NCI-H1436 (cell line): ENCODE measurements at places on chromosomes 4 and X.
A peak's percentile ranks its signal among the peaks of the same experiment; 100 is the strongest.

DNA sequence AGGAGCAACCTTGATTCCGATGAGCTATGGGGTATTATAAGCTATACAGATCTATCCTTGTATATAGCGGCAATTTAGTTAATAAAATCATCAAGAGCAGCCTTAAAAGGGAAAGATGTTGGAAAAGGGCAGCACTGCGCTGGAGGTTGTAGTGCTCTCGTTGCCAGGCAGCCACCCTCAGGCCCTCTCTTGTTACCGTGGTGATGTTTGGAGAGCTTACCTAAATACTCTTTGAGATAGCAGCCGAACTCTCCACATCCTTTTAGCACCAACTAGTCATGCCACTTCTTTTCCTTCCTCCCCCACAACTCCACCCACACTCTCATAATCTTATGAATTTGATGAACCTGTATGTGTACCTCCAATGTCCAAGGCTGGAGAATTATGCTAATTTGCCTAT is 3.8 kb upstream of the RADX start:
- DNase-seq = peak; percentile 93

GRCh38 chr4:169906104-169906503 is 120.1 kb downstream of the MFAP3L start:
- no peak for DNase-seq

DNA sequence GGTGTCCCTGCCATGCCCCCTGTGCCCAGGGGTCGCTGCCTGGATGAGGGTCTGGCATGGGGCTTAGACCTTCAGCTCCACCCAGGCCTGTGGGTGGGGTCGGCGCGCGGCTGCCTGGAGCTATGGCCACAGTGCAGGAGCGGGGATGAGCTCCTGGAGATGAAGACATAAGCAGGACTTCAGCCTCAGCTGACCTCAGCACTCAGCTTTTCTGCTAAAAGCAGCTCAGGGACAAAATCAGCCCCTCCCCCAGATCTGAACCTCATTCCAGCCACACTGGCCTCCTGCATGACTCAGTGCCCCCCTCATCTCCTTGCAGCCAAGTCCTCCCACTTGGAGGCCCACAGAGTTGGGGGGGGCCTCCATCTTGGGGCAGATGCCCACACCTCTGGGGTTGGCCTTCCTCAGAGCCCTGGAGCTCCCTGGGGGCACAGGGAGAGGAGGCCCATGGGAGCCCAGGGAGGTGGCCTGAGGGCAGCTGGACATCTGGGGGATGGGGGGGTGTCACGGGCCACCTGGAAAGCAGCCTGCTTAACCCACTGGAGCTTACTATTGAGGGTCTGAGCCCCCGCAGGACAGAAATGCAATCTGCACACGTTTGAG is 19.4 kb upstream of the CPLX1 start:
- no peak for DNase-seq

DNA sequence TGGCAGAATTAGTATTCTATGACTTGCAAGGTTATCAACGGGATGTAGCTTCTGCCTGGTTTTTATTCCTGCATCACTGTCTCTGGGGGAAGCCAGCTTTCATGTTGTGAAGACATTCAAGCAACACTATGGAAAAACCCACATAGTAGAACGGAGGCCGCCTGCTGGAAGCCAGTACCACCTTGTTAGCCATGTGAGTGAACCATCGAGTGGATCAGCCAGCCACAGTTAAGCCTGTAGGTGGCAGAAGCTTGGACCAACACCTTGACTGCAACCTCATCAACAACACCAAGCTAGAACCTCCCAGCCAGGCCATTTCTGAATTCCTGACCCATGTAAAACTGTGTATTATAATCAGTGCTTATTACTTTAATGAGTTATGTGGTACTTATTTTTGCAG is 538.2 kb downstream of the KCNIP4 start:
- DNase-seq = no peak

DNA sequence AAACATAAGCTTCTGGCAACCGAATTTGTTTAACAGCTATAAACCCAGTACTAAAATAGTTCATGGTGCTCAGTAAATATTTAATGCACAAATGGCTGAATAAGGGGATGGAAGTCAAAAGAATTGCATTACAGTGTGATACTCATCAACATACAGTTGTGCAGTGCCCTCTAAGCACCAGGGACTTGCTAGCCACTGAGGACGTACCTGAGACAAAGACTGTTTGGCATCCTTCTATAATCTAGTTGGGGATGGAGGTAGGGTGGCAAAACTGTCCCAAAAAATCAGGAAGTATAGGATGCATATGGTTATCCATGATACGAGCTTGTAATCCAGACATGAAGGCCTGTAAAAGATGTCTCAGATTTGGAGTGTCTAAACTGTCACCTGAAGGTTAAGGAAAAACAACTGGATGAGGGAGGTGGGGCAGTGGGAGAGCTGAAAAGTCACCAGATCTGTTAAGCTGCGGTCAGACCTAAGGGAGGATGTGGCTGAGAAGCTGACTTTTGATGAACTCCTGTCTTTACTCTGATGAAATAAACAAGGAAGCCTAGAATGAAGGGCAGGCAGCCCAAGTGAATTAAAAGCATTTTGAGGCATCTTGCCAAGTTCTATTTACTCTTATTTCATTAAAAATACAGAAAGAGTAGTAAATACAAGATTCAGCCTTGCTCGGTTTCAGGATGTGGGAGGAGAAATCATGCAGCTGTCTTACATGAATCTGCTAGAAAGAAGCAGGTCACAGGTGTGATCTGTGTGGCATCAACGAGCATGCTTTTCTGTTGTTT is 12.0 kb upstream of the CD38 start:
- no peak for DNase-seq

GRCh38 chr4:38111717-38112116 is 151.5 kb downstream of the PTTG2 start:
- no peak for DNase-seq

GRCh38 chr4:56640621-56641493 is 40.2 kb downstream of the HOPX start:
- no peak for DNase-seq

DNA sequence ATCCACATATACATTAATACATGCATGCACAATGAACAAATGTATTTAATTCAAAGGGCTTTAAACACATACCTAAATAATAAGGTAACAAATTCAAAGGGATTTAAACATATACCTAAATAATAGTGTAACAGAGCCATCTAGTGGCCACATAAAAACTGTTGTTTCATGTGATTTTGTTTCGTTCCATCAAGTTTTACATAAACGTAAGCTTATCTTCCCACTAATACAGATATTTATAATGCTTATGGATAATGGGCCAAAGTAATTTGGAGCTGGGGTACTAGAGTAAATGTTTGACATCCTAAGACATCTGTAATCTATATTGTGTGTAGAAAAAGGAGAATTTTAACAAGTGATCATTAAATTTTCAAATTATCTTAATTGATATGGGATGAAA is 82.3 kb downstream of the PRSS12 start:
- peak; percentile 35 for DNase-seq

- DNase-seq = no peak
Observed at GRCh38 chr4:4829837-4830236, 29.6 kb upstream of the MSX1 start.

DNA sequence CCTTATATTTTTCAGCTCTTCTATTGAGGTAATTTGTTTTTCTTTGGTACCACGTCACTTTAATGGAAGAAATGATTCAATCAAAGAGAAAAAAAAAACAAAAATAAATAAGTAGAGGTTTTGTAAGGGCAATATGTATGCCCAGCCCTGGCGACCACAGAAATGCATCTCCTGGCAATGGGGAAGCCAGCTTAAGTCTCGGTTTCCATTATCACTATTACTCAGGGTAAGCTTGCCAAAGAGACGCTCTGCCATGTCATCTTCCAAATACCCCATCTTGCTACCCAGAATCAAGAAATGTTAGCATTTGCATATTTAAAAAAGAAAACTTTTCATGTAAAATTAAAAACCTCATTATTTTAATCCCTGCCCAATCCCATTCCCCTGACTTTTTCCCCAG is 68.8 kb downstream of the FAM47C start:
- no peak for DNase-seq

- no peak for DNase-seq
Observed at GRCh38 chrX:6748595-6748994, 213.7 kb upstream of the VCX3A start.

GRCh38 chrX:115372152-115372551 is 82.6 kb downstream of the LUZP4 start:
- DNase-seq = no peak

DNA sequence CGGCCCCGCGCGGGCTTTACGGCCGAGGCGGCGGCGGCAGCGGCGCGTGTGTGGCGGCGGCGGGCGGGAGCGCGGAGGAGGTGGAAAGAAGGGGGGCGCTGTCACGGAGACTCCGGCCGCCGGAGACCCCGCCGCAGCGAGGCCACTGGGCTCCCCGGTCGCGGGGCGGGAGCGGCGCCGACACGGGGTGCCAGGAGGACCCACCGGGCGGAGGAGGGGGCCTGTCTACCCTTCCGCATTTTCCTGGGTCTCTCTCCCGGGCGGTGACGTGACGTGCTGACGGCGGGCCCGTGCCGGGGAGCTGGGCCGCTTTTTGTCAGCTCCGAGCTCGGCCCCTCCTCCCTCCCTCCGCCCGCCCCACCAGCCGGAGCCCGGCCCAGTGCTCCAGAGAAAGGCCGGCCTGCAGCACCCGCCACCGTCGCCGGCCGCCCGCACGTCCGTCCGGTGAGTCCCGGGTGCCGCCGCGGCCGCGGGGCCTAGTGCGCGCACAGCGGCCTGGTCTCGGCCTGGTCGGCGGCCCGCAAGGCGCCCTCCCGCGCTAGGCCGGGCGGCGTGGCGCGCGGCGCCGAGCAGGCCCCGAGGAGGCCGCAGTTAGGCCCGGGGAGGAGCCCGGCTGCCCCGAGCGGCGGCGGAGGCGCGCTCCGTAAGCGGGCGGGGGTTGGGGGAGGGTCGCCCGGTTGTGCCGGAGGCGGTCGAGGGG is at the start of gene ZFX:
Gene ZFX (plus strand): TSS at position 379 of the 700 bp plus-strand sequence. CDS start 23,014 bp downstream, outside the sequence.
- DNase-seq = no peak

DNA sequence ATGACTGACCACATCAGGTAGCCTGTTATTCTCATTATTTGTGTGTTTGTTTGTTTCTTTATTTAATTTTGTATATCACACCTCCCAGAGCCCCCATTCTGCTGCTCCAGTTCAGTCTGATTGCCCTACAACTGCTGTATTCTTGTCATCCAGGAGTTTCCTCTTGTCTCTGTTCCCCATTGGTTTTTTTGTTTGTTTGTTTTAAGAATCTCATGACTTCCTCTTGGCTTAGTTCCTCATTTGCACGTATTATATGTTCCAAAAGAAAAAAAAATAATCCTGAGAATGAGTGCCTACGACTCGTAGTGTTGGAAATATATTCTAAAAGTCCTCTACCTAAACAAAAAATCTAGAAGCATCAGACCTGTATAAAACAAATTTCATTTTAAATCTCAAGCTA is 142.3 kb upstream of the SLIT2 start:
- no peak for DNase-seq

- no peak for DNase-seq
Observed at GRCh38 chrX:102767287-102767686, 46.7 kb downstream of the GPRASP3 start.

- no peak for DNase-seq
Observed at GRCh38 chr4:189771696-189772361, 168.8 kb upstream of the FRG1 start.

GRCh38 chrX:139446832-139447231 is 83.7 kb upstream of the F9 start:
- no peak for DNase-seq

GRCh38 chr4:89230271-89230670 is 77.3 kb downstream of the GPRIN3 start:
- no peak for DNase-seq

DNA sequence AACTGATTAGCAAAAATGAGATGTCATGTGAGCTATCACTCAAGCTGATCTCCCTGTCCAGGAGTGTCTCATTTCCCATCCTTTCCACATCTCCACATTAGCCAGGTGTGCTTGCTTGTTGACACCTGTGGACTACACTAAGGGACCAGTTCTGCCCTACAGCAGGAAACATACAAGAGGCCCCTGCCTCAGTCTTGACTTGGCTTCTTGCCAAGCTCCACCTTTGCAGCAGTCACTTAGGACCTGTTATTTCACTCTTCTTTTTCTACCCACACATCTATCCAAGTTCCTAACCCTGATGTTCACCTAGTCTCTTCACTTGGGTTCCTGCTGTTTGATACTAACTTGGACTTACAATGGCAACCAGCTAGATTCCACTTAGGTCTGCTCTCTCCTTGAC is 13.2 kb downstream of the FRMD7 start:
- DNase-seq = no peak

- DNase-seq = no peak
Observed at GRCh38 chrX:110743679-110744340, 51.8 kb downstream of the CHRDL1 start.

DNA sequence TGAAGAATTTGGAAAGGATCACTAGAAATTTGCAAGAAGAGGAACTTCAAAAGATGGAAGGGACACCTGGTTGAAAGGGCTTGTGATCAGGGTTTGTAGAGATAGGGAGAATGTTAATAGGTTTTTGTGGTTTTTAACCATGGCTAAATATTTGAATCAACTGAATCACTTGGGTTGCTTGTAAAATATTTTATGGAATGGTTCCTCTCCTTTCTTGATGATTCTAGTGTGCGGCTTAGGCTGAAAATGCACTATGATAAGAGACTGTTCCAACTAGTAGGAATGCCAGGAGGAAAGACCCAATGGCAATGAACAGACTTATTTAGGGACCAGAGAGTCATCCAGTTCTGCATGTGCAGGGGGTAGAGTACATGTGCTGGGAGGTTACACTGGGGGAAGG is 408.2 kb downstream of the ARHGAP24 start:
- no peak for DNase-seq

- no peak for DNase-seq
Observed at GRCh38 chr4:55098456-55099204, 26.8 kb downstream of the KDR start.
